ENCODE measurements at places on chromosomes 1 and 21.
A peak's percentile ranks its signal among the peaks of the same experiment; 100 is the strongest.

- no peak for DNase-seq
Measured at GRCh38 chr1:15295696-15296095, 48.7 kb downstream of the FHAD1 start.

DNA sequence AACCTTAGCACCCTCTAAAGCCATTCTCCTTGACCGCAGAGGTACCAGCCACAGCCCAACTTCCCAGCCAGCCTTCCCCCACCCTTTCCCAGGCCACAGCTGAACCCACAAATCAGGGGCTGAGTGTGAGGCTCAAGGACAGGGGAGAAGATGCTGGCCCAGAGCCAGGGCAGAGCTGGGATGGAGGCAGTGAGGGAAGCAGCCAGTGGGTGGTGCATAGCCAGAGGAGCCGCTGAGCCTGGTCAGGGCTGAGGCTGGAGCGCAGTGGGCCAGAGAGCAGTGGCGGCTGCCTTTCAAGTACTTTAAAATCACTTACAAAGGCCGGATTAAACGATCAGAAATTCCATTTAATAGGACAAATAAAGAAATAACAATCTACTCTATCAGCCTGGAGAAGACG lies 36.3 kb downstream of the DMAP1 start:
- no peak for DNase-seq

GRCh38 chr1:102796429-102796828 lies 311.9 kb downstream of the COL11A1 start:
- no peak for DNase-seq

- no peak for DNase-seq
Measured at GRCh38 chr1:36148821-36149236, 457 bp downstream of the TRAPPC3 start.

DNA sequence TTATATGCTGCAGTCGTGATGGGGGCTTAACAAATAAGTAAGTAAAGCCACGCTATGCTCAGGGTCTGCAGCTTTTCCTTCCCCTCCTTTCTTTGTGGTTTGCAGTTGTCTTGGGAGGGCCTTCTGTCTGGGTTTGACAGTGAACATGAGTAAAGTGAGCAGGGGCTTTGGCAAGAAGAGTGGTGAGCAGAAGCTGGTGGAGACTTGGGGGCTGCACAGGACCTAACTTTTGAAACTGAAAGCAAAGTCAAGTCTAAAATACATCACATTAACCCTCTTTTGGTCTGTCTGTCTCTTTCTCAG lies 368.6 kb upstream of the VAMP3 start:
- no peak for DNase-seq

DNA sequence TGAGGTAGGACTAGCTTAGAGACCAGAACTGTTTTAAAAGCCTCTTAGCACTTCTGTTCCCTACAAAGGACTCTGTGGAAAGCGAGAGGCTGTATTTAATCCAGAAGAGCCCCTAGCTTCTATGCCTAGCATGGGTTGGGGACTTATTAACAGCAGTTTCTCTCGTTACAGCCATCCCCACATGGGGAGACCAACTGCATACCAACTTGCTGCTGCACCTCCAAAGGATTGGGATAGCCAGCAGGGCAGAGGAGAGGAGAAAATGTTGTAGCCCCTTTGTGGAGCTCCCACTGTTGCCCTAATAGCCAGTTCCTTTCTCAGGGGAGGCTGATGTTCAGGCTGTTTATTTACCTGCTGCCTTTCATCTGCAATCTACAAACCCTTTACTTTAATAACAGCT lies 11.0 kb upstream of the CELSR2 start:
- no peak for DNase-seq

DNA sequence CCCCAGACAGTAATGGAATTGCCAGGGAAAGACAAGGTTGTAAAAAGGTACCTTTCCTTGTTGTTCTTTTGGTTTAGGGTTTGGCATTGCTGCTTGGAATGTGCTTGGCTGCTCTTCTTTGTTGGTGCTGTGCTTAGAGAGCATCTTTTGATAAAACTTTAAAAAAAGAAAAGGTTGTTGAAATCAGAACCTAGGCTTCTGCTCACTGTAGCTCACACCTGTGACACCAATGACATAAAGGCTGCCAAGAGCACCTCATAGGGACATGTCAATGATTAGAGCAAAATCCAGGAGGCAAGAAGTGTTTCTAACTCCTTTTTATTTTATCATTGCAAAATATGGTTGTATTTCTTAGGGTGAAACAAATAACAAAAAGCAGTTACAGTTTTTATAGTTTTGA lies 28.9 kb downstream of the CLEC20A start:
- no peak for DNase-seq

GRCh38 chr1:171738911-171739310 lies 3.0 kb downstream of the VAMP4 start:
- no peak for DNase-seq

DNA sequence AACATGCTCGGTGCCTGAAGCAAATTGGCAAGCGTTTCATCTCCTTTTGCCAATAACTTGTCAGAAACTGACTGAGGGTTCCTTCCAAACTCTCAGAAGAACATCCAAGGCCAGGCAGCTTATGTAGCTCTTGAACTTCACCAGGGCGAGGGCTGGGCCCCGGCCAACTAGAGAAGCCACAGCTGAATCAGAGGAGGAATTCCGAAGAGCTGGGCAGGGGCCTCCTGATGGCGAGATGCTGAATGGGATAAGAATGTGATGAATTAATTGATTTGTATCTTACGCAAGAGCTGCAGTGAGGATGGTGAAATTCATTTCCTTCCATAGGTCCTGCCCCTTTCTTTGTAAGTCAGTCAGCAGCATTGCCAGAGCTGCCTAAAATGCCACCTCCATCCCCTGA lies 345.8 kb downstream of the KIF26B start:
- no peak for DNase-seq

DNA sequence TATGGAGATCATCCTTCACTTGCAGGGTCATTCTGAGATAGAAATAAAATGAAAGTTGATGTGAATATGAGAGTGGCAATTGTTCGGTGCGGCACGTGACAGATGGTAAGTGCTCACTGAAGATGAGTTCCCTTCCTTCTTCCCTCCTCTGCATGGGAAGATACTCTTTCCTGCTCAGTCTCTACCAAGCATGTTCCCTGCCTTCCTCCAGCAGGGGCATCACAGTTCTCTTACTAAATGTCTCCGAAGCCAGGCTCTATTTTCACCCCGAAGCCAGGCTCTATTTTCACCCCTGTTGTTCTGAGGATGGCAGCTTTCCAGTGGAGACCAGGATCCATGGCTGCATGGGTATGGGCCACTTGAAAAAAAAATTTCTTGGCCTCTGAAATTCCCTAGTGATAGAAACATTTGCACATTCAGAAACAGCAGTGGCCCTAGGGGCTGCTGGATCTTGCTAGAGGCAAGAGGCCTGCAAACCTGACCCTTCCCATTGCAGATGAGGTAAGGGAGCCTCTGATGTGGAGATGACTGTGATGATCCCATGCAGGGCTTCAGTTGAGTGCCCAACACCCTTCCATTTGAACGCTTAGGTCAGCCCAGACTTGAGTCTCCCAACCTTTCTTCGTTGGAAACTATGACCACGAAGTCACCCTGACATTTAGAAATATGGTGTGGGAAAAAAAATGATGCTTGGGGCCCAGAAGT lies 123.7 kb upstream of the HMGB4 start:
- no peak for DNase-seq

DNA sequence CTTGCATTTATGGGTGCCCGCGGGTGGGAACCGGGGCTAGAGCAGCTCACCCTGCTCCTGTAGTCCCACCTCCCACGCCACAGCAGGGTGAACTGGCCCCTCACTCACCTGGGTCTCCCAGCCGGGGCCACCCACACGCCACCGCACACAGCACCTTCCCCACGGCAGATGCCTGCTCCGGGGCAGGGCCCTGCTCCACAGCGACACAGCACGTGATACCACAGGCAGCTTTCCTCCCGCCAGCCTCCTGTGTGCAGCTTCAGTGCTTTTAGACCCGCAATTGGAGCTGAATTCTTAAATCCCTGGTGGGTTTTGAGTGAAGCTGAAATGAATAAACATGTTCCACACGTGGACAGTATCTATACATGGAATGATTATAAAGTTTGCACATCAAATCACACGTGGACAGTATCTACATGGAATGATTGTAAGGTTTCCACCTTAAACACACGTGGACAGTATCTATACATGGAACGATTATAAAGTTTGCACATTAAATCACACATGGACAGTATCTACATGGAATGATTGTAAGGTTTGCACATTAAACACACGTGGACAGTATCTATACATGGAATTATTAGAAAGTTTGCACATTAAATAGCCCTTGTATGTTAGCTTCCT lies 93.1 kb upstream of the COL6A1 start:
- DNase-seq: no peak

GRCh38 chr1:27300341-27301051 lies 21.5 kb upstream of the TMEM222 start:
- DNase-seq: peak; percentile 64

- no peak for DNase-seq
Measured at GRCh38 chr1:3955196-3955772, 55.2 kb upstream of the C1orf174 start.

- no peak for DNase-seq
Measured at GRCh38 chr1:196407358-196408051, 200.7 kb downstream of the KCNT2 start.

- DNase-seq: no peak
Measured at GRCh38 chr1:102182603-102183260, 186.0 kb upstream of the OLFM3 start.

GRCh38 chr1:150234566-150235293 lies 1.2 kb downstream of the ANP32E start:
- peak; percentile 84 for DNase-seq

DNA sequence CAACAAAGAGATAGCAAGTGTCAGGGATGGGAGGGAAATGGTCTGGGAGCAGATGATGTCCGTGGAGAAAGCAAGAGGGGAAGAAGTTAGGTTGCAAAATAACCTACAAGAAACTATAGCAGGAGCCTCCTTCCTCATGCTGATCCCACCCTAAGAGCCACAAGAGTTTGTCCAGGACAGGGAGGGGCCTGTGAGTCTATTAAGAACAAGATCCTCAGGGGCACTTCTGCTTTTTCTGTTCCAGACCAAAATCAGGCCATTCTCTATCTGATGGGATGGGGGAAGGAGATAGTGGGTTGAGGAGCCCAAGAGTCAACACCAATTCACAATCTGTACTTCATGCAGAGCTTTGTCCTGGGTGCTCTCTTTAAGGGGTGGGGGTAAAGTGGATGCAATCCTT lies 7.7 kb upstream of the ATP1A4 start:
- no peak for DNase-seq

DNA sequence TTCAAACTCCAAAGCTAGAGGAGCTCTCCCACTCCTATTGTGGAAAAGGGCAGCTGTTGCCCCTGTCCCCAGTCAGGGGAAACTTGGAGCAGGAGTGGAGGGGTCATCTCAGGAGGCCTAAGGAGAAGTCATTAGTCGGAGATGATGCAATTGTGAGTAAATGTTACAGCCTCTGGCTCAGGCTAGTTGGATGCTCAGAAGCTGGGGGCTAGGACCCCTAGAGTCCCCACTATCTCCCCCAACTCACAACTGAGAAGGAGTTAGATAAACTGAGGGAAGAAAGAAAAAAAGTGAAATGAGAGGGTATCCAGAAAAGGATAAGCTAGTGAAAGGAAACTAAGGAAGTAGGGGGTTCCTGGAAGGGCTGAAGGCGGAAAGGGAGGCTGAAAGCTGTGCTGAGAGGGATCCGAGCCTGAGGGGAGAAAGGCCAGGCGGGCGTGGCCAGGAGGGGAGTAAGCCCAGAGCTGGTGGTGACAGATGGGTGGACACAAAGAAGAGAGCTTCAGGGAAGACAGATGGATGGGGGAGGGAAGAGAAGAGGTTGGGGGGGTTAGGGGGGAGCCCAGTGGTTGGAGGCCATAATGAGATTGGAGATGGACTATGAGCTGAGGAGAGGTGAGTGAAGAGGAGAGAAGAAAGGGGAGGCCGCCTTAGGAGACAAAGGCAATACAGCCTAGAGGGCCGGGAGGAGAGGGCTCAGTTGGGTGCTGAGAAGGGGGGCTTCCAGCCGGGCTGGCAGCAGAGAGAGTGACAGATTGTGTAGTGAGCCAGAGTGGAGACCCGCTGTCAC lies 4.5 kb upstream of the NHLH1 start:
- no peak for DNase-seq

DNA sequence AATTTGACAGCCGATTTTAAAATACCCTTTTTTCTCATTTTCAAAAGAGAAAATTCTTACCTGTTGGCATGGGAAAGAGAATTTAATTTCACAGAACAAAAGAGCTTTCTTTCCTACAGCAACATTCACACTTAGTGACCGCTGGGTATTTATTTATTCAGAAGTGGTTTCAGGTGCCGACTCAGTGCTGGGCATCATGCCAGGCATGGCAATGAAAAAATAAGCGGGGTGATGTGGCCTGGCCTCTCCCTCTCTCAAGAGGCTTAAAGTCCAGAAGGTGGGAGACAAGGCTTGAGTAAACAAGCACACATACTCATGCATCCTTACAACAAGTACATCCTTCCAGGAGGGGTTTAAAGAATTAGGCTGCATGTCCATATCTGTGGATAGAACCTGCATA lies 4.1 kb upstream of the PCP4 start:
- no peak for DNase-seq

DNA sequence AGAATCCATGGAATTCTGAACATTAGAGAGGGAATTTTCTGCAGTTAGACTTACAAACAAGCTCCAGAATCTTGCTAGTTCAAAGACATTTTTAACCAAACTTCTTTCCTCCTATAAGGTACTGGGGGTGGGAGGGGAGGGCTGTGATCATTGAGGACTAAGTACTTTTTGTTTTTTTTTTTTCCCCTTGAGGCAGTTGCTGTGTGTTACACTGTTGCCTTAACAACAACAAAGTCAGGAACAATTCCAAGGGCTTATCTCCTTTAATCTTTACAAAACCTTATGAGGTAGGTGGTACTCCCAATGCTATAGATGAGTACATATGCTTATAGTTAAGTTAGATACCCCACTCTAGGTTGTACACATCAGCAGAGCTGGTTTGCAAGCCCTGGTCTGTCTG lies 62.9 kb downstream of the PPP1R12B start:
- no peak for DNase-seq

DNA sequence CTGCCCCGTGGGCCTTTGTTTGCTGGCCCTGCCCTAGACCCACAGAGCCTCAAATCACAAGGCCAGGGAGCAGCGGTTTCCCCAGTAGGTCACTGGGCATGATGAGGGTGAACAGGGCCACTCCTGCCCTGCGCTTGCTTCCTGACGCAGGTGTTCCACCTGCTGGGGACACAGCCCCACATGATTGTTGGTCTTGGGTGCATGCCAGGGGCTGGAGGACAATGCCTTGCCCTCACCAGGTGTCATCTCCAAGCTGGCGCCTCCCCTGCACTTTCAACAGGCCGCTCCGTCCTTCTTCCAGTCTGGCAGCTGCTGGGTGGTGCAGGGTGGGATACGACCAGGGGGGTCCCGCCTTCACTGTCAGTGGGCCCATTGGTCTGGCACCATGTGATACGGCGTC lies 24.3 kb downstream of the IL10RB start:
- no peak for DNase-seq

DNA sequence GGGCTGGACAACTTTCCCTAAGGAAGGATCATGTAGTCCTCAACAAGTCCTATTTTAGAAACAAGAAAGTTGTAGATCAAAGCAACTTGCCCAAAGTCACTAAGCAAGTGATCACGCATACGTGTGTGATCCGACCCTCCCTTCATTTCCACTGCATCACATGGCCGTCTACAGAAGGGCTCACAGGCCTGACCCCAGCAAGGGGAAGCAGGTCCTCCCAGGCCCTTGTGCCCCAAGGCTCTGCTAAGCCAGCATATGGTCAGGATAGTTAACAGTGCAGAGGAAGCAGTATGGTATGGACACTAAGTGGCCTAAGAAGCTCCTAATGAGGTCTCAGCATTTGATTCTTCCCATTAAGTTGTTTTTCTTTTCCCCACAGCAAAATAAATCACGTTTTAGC lies 24.8 kb downstream of the TFAP2E start:
- no peak for DNase-seq

GRCh38 chr1:243950166-243950565 lies 100.1 kb upstream of the AKT3 start:
- DNase-seq: no peak
